ENCODE measurements at places on chromosomes 5 and 9.

DNA sequence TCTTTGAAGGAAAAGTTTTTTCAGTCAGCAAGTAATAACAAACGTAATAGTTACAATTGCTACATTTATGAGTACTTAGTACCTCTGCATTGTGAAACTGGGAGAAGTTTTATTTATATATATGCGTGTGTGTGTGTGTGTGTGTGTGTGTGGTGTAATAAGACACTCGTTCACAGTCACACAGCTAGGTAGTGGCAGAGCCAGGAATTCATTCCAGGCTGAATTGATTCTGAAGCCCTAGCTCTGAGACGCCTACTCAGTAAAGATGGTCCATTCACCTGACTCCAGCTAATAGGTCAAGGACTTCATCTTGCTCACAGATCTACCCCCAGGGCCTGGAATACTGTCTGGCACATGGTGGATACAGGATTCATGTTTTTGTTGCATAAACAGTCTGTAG is 13.6 kb upstream of the CAST start:
- no peak for DNase-seq

- no peak for DNase-seq
Measured at GRCh38 chr9:69932901-69933300, 110.7 kb upstream of the MAMDC2 start.

GRCh38 chr9:38130724-38131123 is 61.7 kb upstream of the SHB start:
- DNase-seq = no peak

DNA sequence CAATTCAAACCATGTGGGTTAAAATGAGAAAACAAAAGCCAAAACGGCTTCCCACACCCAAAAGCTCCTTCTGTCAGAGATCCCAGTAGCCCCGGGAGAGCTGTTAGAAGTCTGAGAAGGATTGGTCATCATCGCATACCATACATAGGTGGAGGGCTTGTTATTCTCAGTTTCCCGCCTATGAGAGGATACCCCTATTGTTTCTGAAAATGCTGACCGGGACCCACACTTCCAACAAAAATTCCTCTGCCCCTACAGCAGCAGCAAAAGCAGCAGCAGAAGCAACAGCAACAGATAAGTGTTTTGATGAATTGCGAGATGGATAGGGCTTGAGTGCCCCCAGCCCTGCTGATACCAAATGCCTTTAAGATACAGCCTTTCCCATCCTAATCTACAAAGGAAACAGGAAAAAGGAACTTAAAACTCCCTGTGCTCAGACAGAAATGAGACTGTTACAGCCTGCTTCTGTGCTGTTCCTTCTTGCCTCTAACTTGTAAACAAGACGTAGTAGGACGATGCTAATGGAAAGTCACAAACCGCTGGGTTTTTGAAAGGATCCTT is at the start of gene TEK:
Gene TEK (plus strand): TSS at position 245 of the 561 bp plus-strand sequence. CDS start 366 bp downstream, outside the sequence.
- no peak for DNase-seq

- no peak for DNase-seq
Measured at GRCh38 chr9:122318284-122318683, 52.5 kb upstream of the PTGS1 start.

DNA sequence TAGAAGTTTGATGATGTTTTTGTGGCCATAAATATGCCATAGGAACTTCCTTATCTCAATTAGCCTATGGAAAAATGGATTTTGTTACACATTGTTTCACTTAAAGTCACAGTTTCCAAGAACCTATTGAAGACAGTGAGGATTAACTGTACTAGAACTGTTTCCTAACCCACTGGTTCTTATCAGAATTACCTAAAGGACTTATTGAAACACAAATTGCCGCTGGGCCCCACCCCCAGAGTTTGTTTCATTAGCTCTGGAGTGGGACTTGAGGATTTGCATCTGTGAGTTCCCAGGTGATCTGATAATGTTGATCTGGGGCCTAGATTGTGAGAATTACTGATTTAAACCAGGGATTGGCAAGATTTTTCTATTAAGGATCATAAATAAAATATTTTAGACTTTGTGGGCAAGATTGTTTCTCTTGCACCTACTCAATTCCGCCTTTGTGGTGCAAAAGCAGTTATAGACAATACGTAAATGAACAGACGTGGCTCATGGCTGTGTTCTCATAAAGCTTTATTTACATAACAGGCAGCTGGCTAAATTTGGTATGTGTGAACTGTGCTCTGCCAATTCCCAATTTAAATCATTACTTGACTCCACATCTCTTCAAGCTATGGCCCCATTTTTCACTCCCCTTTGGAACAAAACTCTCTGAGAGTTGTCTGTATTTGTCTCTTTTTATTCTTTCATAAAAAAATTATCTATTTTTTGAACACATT is 9.3 kb downstream of the JAK2 start:
- no peak for DNase-seq

DNA sequence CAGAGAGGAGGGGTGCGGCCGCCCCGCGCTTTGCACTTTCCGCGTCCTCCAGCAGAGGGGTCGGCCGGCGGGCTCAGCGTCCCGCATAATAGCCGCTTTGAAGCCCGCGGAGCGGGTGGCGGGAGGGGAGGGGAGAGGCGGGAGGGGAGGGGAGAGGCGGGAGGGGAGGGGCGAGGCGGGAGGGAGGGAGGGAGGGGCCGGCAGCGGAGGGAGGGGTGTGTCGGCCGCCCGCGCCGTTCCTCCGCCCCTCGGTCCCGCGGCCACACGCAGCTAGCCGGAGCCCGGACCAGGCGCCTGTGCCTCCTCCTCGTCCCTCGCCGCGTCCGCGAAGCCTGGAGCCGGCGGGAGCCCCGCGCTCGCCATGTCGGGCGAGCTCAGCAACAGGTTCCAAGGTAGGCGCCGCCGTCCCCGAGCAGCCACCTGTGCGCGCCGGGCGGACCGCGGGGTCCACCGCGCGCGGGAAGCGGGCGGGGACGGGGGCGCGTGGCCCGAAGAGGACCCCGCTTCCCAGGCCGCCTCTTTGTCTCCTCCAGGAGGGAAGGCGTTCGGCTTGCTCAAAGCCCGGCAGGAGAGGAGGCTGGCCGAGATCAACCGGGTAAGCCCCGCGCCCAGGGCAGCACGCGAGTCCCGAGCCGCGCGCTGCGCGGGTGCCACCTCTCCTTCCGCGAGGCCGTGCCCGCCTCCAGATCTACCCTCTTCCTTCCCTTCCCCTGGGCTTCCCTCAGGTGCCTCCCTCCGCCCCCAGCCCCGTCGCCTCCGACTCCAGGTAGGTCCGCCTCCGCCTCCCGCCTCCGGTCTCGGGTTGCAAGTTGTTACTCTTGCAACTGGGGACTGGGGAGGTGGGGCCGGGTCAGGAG is at the start of gene AIF1L:
Gene AIF1L (plus strand): TSS at position 263 of the 857 bp plus-strand sequence. CDS start 99 bp downstream, at position 362.
- DNase-seq = peak; percentile 76

GRCh38 chr5:75839547-75839946 is 122.3 kb upstream of the POC5 start:
- DNase-seq = no peak

GRCh38 chr5:144194144-144194543 is 23.5 kb downstream of the KCTD16 start:
- DNase-seq = no peak

- no peak for DNase-seq
Measured at GRCh38 chr9:90070931-90071660, 466.3 kb downstream of the GADD45G start.

GRCh38 chr9:87065981-87066380 is 118.7 kb upstream of the GAS1 start:
- DNase-seq = no peak

GRCh38 chr9:15086778-15087324 is 176.6 kb upstream of the FREM1 start:
- no peak for DNase-seq

- no peak for DNase-seq
Measured at GRCh38 chr9:35342221-35342958, 147.5 kb upstream of the RUSC2 start.

DNA sequence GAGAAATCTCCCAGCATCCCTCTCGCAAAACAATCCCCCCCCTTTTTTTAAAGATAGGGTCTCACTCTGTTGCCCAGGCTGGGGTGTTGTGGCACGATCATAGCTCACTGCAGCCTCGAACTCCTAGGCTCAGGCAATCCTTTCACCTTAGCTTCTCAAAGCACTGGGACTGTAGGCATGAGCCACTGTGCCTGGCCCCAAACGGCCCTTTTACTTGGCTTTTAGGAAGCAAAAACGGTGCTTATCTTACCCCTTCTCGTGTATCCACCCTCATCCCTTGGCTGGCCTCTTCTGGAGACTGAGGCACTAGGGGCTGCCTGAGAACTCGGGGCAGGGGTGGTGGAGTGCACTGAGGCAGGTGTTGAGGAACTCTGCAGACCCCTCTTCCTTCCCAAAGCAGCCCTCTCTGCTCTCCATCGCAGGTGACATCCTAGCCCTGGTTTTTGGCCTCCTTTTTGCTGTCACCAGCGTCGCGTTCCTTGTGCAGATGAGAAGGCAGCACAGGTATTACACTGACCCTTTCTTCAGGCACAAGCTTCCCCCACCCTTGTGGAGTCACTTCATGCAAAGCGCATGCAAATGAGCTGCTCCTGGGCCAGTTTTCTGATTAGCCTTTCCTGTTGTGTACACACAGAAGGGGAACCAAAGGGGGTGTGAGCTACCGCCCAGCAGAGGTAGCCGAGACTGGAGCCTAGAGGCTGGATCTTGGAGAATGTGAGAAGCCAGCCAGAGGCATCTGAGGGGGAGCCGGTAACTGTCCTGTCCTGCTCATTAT is 6.8 kb downstream of the CA9 start:
- DNase-seq = peak; percentile 58

GRCh38 chr9:134434894-134435506 is 108.7 kb downstream of the RXRA start:
- peak; percentile 88 for DNase-seq

GRCh38 chr5:40401284-40402006 is 278.3 kb upstream of the PTGER4 start:
- DNase-seq = no peak

DNA sequence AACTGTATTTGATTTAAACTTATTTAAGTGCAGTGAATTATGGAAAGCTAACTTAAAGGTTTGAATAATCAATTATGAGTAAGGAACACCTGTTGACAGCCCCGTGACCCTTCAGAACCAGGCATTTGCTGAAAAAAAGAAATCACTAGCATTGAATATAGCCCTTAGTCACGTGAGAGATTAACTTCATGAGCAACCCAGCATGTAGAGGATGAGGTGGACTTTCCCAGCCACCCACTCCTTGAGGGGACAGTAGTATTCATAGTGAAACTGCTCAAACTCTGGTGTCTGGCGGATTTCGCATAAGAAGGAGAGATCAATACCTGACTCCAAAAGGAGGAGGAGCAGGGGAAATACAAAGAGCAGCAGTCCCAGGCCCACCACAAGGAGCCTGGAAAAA is 184.8 kb upstream of the RASEF start:
- no peak for DNase-seq

DNA sequence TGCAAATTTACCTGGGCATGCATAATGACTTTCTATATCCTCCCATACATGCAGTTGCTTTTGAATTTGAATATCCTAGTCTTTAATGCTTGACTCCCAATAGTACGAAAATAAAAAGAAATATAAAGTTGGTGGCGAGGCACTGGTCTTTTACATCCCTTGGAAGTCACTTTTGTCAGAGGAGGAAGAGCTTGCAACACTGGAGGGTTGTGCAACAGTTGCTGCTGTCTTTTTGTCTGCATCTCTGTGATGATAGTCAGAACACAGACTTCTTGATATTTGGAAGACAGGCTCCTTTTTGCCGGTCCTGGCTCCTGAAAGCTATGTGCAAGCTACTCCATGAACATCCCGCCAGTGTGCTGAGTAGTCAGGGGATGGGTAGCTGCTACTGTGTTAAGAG is 16.8 kb upstream of the SGCD start:
- no peak for DNase-seq

DNA sequence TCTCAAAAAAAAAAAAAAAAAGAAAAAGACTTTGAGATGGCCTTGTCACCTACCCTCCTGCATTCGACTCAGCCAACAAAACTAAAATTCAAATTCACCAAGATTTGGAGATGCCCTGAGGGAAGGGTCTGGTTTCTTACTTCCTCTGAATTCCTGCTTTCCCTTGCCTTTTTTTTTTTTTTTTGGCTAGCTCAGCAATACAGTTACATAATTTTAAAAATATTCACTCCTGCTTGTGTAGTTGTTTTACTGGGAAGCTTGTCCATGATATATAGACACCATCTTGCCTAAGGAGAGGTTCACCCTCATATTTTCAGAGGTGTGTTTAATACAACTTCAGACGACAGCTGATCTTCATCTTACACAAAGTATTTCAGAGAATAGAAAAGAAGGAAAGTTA is 21.3 kb upstream of the SERINC5 start:
- DNase-seq = no peak

DNA sequence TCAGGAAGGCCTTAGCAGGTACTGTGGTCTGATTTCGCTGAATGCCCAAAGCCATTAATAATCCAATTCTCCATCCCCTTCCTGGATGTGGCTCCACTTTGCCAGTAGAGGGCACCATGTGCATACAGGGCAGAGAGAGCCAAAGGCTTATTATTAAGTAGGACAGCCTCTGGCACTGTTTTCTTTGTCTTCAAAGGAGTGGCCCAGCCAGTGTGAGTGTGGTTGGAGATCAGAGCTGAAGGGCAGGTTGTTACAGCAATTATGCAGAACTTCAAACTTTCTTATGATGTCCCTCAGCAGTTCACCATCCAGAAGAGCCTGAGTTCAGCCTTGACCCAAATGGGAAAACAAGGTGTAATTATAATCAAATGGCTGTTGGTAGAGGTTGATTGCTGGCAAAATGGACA is 38.6 kb upstream of the CEMIP2 start:
- peak; percentile 22 for DNase-seq

GRCh38 chr5:122078116-122079110 is at the start of gene LOX:
LOX (minus strand) TSS chr5:122078259; CDS start chr5:122077985, 274 bp downstream.
- no peak for DNase-seq

- no peak for DNase-seq
Measured at GRCh38 chr5:132059043-132059695, 1.3 kb upstream of the IL3 start.

- DNase-seq = no peak
Measured at GRCh38 chr9:4296217-4296616, 3.7 kb downstream of the GLIS3 start.

GRCh38 chr9:20713172-20713571 is 29.1 kb downstream of the FOCAD start:
- no peak for DNase-seq

DNA sequence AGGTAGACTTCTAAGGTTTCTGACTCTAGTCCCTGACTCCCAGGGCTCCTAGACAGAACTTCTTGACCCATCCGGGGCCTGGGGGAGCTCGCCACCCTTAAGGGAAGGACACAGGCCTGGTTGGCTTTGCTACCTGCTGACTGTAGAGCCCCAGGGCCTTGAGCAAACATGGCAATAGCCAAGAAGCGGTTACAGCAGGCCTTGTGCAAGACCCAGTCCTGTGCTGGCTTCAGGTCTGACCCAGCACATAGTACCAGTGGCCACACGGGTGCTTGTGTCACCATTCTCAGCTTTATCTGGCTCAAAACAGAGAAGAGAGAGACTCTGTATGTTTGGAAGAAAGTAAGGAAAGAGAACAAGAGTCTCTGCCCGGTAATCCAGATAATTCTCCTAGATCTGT is 41.8 kb downstream of the AP3B1 start:
- no peak for DNase-seq

- DNase-seq = no peak
Measured at GRCh38 chr5:112304743-112305142, 114.3 kb downstream of the EPB41L4A start.

DNA sequence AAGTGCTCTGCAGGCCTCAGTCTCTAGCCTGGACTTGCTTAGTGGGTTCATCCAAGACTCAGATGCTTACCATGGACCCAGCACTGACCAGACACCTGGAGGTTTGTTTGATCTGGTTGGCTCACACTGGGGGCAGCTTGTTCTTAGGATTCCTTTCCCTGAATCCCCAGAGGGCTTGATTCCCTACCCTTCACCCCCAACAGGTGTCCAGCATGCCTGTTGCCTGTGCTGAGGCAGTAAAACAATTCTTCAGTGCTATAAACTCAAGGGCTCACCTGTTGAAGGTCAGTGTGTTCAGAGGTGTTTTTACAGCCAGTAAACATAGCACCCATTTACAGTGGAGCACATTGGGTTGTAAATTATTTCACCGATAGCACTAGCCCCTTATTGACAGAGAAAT is 123.8 kb upstream of the KLF4 start:
- no peak for DNase-seq

Data from C1 segment of cervical spinal cord (tissue), 14 donors.